Kidney capillary endothelial cell (primary cell): ENCODE measurements at places on chromosomes 1 and 21.
A peak's percentile ranks its signal among the peaks of the same experiment; 100 is the strongest.

DNA sequence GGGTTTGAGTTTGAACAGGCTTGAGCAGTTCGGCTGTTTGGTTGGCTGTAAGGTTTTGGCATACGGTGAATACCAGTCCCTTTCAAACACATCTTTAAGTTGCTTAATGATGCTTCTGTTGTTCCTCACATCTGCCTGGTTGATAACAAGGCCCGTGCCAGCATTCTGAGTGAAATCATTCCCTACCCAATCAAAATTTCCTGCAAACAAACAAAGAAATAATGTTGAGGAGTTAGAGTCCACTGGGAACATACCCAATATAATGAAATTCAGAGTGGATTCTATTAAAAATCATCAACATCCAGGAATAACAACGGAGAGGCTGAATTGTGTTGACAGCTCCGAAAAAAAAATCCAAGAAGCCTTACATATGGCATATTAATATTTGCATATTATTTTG lies 91.0 kb upstream of the MAP1LC3C start:
- DNase-seq = no peak

DNA sequence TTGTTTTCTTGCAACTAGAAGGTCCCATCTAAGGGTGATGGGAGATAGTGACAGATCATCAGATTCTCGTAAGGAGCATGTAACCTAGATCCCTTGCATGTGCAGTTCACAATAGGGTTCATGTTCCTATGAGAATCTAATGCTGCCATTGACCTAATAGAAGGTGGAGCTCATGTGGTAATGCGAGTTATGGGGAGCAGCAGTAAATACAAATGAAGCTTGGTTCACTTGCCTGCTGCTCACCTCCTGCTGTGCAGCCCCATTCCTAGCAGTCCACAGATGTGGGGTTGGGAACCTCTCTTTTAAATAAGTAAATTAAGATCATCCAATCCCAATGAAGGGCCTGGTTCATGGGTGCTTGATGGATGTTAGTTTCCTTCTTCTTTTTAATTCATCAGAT lies 148.7 kb upstream of the ATP1B1 start:
- DNase-seq = no peak

GRCh38 chr1:230877146-230877923 lies 9.0 kb upstream of the C1orf198 start:
- DNase-seq = no peak

DNA sequence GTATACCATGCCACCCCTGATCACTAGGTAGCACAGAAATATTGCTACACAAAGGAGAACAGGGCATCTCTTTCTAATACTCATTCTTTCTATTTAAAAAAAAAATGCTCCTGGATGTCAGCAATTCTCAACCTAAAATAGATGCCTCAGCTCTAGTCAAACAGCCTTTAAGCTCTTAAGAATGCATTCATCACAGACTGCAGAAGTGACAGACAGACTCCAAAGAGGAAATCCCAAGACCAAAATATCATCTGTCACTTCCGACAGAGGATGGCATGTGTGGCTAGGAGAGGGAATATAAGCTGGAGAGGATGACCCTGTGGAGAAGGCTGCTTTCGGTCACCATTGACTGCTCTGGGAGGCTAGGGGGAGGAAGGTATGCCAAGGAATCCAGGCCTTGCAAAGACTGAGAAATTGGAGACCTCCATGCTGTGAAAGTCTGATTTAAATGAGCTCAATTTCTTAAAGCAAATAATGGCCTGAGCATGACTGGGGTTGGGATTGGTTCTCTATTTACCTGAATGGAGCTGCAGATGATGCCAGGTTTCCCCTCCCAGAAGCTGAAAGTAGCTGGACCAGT lies 277.4 kb downstream of the BRINP2 start:
- peak; percentile 25 for DNase-seq

DNA sequence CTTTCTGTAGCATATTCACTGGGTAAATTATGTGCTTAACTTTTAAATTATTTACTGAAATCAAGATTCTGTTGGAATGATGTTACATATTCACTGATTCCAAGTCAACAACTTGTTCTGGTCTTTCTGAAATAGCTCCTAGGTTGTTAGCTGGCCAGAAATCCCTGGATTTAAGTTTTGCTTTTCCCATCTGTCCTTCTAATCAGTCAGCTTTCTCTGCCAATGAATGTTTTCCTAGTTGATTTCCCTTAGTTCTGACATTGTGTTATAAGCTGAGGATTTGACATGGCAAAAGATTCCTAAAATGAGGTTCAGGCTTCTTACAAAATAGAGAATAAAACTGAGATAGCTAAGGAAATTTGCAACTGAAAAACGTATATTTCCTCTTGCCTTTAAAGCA lies 1479.6 kb downstream of the MRPL39 start:
- DNase-seq = no peak

DNA sequence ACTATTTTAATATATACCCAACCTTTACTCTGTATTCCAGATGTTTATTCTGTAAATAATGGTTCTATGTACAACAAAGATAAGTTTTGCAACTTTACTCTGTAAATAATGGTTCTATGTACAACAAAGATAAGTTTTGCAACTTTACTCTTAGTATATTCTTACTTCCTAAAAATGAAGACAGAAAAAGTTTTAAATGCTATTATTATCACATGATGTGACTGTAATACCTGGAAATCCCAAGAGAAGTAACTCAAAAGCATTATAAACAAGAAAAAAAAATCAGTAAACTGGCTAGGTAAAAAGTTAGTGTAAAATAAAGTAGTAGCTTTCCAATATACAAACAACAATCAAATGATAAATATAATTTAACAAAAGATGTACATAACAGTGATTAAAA lies 18.5 kb upstream of the EXO1 start:
- DNase-seq = no peak

DNA sequence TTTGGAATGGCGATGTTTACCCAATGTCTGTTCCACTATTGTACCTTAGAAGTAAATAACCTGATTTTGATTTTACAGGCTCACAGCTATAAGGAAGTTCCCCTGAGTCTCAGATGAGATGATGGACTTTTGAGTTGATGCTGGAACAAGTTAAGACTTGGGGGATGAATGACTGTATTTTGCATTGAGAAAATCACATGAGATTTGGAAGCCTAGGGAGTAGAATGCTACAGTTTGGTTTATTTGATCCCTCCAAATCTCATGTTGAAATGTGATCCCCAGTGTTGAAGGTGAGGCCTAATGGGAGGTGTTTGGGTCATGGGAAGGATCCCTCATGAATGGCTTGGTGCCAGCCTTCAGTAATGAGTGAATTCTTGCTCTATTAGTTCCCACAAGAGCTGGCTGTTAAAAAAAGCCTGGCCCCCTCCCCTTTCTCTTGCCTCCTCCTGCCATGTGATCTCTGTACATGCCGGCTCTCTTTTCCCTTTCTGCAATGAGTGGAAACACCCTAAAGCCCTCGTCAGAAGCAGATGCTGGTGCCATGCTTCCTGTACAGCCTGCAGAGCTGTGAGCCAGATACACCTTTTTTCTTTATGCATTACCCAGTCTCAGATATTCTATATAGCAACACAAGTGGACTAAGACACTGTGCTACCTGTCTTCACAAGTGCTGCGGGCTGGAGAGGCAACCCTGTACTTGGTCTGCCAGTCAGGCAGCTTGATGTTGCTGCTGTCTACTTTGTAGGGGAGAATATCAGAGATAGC lies 77.0 kb upstream of the TLR5 start:
- DNase-seq = no peak

DNA sequence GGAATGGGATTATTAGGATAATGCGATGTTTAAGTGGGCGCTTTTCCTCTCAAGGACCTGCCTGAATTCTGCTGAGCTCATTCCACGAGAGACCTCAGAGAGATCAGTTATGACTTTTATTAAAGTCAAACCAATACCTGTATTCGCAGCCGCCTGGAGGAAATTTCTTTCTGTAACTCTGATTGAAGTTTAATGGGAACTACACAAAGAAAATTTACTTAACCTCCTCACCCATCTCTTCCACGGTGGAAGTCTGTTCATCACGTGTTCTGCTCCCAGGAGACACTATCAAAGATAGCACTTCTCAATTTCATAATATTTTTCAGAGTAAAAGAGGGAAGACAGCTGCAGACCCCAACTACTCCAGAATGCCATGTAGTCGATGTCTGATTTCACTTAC lies 334.7 kb upstream of the POU3F1 start:
- no peak for DNase-seq

GRCh38 chr1:21020151-21020550 lies 156.5 kb downstream of the EIF4G3 start:
- DNase-seq = no peak

DNA sequence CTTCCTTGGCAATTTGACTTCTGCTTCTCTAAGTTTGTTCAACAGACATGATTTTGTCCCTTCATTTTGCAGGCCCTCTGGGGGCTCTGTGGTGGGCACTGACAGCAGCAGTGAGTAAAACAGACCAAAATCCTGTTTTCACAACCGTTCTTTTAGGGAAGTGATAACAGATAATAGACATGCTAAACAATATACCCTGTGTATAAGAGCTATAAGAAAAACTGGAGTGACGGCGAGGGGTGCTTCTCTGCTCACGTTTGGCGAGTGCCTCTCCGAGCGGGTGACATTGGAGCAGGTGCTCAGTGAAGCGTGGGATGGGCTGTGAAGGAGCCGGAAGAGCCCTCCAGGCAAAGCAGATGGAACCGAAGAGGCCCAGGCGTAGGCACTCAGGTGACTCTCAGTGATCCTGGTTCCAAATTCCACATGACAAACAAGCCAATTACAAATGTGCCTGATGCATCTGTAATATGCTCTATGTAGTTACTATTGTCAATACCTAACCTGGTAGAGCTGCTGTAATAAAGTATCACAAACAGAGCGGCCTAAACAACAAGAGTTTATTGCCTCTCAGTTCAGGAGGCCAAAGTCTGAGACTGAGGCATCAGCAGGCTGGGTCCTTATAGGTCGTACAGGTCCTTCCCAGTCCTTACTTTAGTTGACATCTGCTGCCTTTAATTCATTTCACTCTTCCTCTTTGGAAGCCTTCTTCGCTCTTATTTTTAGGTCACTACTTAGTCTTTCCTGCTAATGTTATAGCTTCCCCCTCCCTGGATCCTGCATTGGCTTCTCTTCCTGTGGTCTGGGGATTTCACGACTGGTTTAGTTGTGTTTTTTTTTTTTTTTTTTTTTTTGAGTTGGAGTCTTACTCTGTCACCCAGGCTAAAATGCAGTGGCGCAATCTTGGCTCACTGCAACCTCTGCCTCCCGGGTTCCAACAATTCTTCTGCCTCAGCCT lies 20.1 kb downstream of the OR2B11 start:
- no peak for DNase-seq

DNA sequence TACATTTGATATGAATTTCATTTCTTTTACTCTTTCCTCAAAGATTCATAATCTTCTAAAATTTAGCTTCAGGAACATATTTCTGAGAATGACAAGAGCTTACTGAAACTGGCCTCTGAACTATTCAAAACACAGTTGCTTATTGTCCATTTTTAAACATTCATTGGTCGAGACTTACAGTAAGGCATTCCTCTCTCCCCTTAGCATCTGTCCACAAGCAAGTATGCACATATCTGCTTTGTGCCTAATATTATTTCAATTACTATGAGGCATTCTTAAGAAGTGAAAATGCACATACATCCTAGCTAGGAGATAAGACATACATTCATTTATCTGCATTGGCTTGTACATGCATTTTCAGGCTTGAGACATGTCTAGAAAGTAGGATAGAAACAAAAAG lies 488.7 kb downstream of the PTBP2 start:
- DNase-seq = no peak

GRCh38 chr1:7046891-7047290 lies 261.6 kb downstream of the CAMTA1 start:
- DNase-seq = no peak

- DNase-seq = no peak
Observed at GRCh38 chr1:235012436-235013210, 116.0 kb downstream of the TOMM20 start.

DNA sequence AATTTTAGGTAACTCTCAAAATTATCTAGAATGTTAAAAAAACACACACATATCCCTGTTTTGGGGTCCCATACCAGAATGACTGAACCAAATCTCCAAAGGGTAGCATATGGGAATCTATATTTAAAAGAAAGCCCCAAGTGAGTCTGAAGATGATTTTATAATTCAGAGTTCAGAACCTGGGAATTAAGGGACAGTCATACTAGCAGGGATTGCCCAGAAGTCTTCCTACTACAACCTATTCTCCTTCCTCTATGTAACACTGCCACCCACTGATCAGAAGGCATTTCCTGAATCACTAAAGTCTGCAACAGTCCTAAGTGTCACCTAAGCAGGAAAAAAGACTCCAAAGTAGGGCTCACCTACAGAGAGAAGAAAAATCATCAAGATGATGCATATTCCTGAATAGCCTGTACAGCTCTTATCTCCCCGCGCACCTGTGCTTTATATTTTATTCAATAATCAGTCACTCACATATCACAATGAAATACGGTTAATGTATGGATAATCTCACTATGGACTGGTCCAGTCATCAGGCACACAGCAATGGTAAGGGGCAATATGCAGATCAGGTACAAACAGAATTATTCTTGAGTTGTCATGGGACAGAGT lies 4.9 kb downstream of the RGS1 start:
- DNase-seq = peak; percentile 58

GRCh38 chr1:95852483-95853070 lies 618.6 kb downstream of the RWDD3 start:
- no peak for DNase-seq

DNA sequence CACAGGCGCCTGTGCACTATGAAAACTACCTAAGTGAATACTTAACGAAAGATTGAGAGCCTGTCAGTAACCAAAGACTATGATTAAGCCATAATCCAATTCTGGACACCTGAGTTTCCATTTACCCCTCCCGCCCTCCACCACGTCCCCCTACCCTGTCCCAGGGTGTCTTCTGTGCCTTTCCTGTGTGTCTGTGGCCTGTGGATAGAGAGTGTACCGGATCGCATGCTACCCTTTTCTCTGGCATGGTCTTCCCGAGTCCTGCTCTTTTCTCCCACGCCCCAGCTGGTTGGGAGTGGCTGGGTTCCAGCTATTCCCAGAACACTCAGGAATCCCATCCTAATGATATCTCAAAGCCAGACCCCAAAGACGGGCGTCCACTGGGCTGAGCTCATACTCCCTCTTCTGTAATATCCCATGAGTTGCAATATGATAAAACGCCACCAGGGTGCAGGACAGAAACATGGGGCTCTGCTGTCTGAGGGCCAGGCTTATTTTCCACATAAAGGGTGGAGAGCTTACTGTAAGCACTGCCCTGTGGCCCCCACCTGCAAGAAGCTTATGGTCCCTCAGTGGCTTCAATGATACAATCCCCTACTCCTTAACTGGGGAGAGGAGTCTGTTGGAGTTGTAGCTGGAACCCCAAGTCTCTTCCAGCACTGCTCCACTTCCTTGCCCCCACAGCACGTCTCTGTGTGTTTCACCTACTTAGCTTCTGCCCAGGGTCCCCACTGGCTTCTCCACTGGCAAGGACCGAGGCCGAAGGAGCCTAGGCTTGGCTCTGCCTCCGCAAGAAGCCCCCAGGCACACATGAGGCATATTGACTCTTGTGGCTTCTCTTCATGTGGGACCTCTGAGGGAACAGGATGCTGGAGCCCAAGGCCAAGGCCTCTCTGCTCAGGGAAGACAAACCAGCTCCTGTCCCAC lies 17.6 kb upstream of the ALX3 start:
- peak; percentile 54 for DNase-seq

GRCh38 chr1:201383647-201384405 lies 6.3 kb upstream of the TNNT2 start:
- peak; percentile 18 for DNase-seq
